ENCODE measurements at places on chromosomes 16 and 17. TPM values are rescaled to one million over a fixed set of nuclear protein-coding genes. Genes with fewer than 3 reads are reported as not detected.

NLK gene
- polyA plus RNA-seq = 5.2 TPM

SCIMP gene
- polyA plus RNA-seq = 0.07 TPM

TP53TG3C gene
- not detected for polyA plus RNA-seq

ITGB3 gene
- 0.66 TPM for polyA plus RNA-seq

SYCE1L gene
- polyA plus RNA-seq = 16.6 TPM

RASL10B gene
- polyA plus RNA-seq = 7.1 TPM

PLA2G10 gene
- polyA plus RNA-seq = 3.2 TPM

TMIGD1 gene
- polyA plus RNA-seq = 1.3 TPM

CCL8 gene
- not detected for polyA plus RNA-seq

OR1D2 gene
- not detected for polyA plus RNA-seq

ZNF764 gene
- 12.1 TPM for polyA plus RNA-seq

DPEP3 gene
- not detected for polyA plus RNA-seq

KRTAP4-6 gene
- polyA plus RNA-seq = not detected

G6PC3 gene
- polyA plus RNA-seq = 140 TPM

SYT17 gene
- 7.3 TPM for polyA plus RNA-seq

DNASE1L2 gene
- 0.80 TPM for polyA plus RNA-seq

CCR7 gene
- polyA plus RNA-seq = 2.9 TPM

GRAPL gene
- polyA plus RNA-seq = not detected

ITGB4 gene
- 23.5 TPM for polyA plus RNA-seq

SDK2 gene
- polyA plus RNA-seq = 0.52 TPM

KRTAP2-1 gene
- polyA plus RNA-seq = not detected

HEATR9 gene
- not detected for polyA plus RNA-seq

TAC4 gene
- polyA plus RNA-seq = not detected

HSD17B2 gene
- 63.5 TPM for polyA plus RNA-seq

LHX1 gene
- not detected for polyA plus RNA-seq

KRTAP4-3 gene
- not detected for polyA plus RNA-seq

STH gene
- not detected for polyA plus RNA-seq

FBXO39 gene
- polyA plus RNA-seq = 0.28 TPM

GAST gene
- not detected for polyA plus RNA-seq

CASKIN1 gene
- 1.7 TPM for polyA plus RNA-seq

ABCC11 gene
- polyA plus RNA-seq = 0.27 TPM

CTF1 gene
- 18.2 TPM for polyA plus RNA-seq

C16orf92 gene
- polyA plus RNA-seq = not detected

MYL4 gene
- 28.6 TPM for polyA plus RNA-seq

TBC1D3G gene
- not detected for polyA plus RNA-seq

CDH16 gene
- polyA plus RNA-seq = 2.2 TPM

CMTM2 gene
- 0.32 TPM for polyA plus RNA-seq

PNMT gene
- polyA plus RNA-seq = 203 TPM

ALOX12B gene
- 0.22 TPM for polyA plus RNA-seq

C16orf46 gene
- 0.62 TPM for polyA plus RNA-seq

KRT23 gene
- 2.0 TPM for polyA plus RNA-seq

CPNE7 gene
- polyA plus RNA-seq = 24.8 TPM

OR2C1 gene
- not detected for polyA plus RNA-seq

HOXB3 gene
- polyA plus RNA-seq = 4.0 TPM

CLUH gene
- polyA plus RNA-seq = 54.4 TPM

KRT12 gene
- polyA plus RNA-seq = not detected

ZNF624 gene
- 3.2 TPM for polyA plus RNA-seq

DPEP1 gene
- polyA plus RNA-seq = 106 TPM

KIAA0753 gene
- 6.0 TPM for polyA plus RNA-seq

CACNG1 gene
- not detected for polyA plus RNA-seq

TMEM11 gene
- 55.4 TPM for polyA plus RNA-seq

DHRS11 gene
- 41.3 TPM for polyA plus RNA-seq

TERB1 gene
- polyA plus RNA-seq = not detected

Measured in hepatocyte (in vitro differentiated cells).